Activated CD4-positive, alpha-beta T cell treated with anti-CD3 and anti-CD28 coated beads, Interleukin-2, amount 10 ng/mL, durations not matched to agents 7 days and 5 days (primary cell): ENCODE measurements at places on chromosomes 13 and 19. TPM values are rescaled to one million over a fixed set of nuclear protein-coding genes. Genes with fewer than 3 reads are reported as not detected.

GRCh38 chr19:14434543-14435319 lies 1.6 kb downstream of the PKN1 start:
- H3K36me3 ChIP-seq: peaks cover 4% of the 10 kb centered on the region
- H3K27ac ChIP-seq: peak overlapping the region; percentile 78
- DNase-seq: peak; percentile 25
- H3K27me3 ChIP-seq: peaks cover 5% of the 10 kb centered on the region
- peak overlapping the region; percentile 69 for H3K4me3 ChIP-seq

UBE2L5 gene
- total RNA-seq: 0.17 TPM

DNA sequence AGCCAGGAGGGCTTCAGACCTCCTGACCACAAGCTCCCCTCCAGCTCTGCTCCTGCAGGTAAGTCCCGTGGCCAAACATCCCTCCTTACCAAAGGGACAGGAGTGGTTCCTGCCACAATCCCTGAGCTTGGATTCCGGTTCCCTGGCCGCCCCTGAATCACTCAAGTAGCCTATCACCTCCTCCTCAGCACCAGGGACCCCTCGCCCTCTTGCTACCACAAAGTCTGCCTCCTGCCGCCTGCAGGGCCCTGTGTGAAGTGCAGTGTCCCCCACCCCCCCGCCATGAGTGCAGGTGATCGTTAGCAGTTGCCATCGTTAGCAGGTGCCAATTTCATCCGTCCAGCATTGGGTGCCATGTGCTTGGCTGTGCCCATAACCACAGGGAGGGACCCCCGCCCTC lies 40.8 kb upstream of the RANBP3 start:
- H3K36me3 ChIP-seq: no peaks in the 10 kb centered on the region
- H3K4me3 ChIP-seq: no peak overlapping the region
- no peaks in the 10 kb centered on the region for H3K4me1 ChIP-seq
- no peaks in the 10 kb centered on the region for H3K27me3 ChIP-seq

GAPDHS gene
- total RNA-seq: not detected

- DNase-seq: no peak
- no peak overlapping the region for H3K27ac ChIP-seq
- H3K4me1 ChIP-seq: peaks cover 18% of the 10 kb centered on the region
These were observed 49.3 kb upstream of the TUBGCP3 start for GRCh38 chr13:112637017-112637801.

GRCh38 chr19:18502638-18503294 lies 19.1 kb downstream of the ELL start:
- no peak overlapping the region for H3K4me3 ChIP-seq
- no peaks in the 10 kb centered on the region for H3K36me3 ChIP-seq
- H3K27me3 ChIP-seq: no peaks in the 10 kb centered on the region
- peaks cover 91% of the 10 kb centered on the region for H3K4me1 ChIP-seq

GRCh38 chr19:10238172-10238783 lies 7.1 kb upstream of the S1PR2 start:
- H3K27ac ChIP-seq: no peak overlapping the region
- no peaks in the 10 kb centered on the region for H3K36me3 ChIP-seq
- peaks cover 23% of the 10 kb centered on the region for H3K4me1 ChIP-seq
- H3K27me3 ChIP-seq: no peaks in the 10 kb centered on the region
- no peak overlapping the region for H3K4me3 ChIP-seq
- no peak for DNase-seq

DNA sequence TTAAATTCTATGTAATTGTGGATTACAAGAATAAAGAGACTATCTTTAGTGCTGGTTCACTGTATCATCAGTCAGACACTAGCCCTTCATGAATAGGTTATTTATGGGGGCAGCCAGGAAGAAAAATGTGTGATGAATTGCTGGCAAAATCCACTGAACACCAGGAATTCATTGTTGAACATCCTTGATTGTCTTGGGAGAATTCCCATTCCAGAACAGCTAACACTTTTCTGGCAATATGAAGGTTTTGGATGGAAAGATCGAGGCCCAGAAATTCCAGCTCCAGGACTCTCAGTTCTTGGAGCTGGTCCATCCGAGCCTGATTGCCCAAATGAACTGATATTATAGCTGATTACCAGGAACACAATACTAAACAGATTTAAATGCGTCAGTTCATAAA lies 11.5 kb upstream of the SPART start:
- H3K27ac ChIP-seq: no peak overlapping the region
- peaks cover 4% of the 10 kb centered on the region for H3K27me3 ChIP-seq
- H3K4me1 ChIP-seq: peaks cover 3% of the 10 kb centered on the region

- peaks cover 2% of the 10 kb centered on the region for H3K27me3 ChIP-seq
- H3K4me3 ChIP-seq: no peak overlapping the region
- no peaks in the 10 kb centered on the region for H3K4me1 ChIP-seq
- no peak overlapping the region for H3K27ac ChIP-seq
- H3K36me3 ChIP-seq: no peaks in the 10 kb centered on the region
These were observed 412.7 kb downstream of the LMO7 start for GRCh38 chr13:76048675-76049375.

DNA sequence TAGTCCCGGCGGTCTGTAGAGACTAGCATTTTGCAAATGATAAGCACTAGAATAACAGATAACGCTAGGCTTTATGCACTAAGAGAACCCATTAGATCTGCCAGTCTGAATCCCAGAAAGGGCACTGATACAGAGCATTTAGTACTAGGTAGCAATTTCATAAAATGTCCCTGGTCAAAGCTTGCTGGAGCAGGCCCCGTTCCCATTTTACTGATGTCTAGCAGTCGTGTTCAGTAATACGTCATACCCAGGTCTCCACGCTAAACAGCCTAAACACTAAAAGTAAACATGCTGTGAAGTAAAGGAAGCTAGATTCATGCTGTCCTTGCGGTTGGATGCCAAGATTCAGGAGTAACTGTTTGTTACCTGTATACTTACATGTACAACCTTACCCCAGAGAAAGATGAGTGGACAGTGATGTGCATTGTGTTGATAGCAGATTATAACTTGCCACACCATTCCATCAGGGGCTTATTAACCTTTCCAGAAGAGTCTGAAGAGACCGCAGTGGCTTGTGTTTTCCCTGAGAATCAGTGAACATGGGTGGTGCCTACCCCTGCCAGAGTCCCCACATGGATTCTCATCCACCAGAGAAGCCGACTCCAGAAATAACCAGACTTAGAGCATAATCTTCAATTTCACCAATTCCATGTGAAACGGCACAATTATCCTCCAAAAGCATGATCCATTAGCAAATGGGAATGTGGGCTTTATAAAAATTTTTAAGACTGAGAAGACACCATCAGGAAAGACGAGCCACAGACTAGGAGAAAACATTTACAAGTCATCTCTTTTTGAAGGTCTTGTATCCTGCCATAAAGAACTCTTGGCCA lies 3.4 kb upstream of the RPS11 start:
- no peak for DNase-seq
- H3K27me3 ChIP-seq: no peaks in the 10 kb centered on the region
- H3K4me1 ChIP-seq: peaks cover 56% of the 10 kb centered on the region
- H3K36me3 ChIP-seq: peaks cover 67% of the 10 kb centered on the region
- peak overlapping the region; percentile 84 for H3K27ac ChIP-seq

ZNF44 gene
- 15.5 TPM for total RNA-seq

- no peaks in the 10 kb centered on the region for H3K36me3 ChIP-seq
- H3K4me1 ChIP-seq: peaks cover 4% of the 10 kb centered on the region
- DNase-seq: peak; percentile 35
- peaks cover 54% of the 10 kb centered on the region for H3K27me3 ChIP-seq
These were observed 422 bp upstream of the MTUS2 start for GRCh38 chr13:28819735-28820098.

PRSS57 gene
- total RNA-seq: not detected

DNA sequence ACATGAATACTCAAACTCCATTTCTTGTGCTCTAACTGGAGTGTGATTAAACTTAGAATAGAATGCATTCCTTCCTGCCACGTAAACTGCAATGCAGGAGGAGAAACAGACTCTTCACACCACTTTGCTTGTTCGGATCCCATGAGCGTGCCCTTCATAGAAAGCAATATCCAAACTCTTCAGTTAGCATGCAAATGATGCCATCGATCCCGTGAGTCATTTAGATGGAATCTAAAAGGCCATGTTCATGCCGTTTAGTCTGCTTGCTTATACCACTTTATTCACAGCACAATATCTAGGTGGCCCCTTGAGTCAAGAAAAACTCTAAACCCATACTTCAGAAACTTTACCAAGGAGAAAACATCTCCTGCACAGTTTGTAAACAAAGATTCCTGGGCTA lies 225.8 kb downstream of the OXGR1 start:
- no peaks in the 10 kb centered on the region for H3K27me3 ChIP-seq
- H3K4me3 ChIP-seq: no peak overlapping the region
- no peak for DNase-seq
- H3K4me1 ChIP-seq: no peaks in the 10 kb centered on the region
- no peak overlapping the region for H3K27ac ChIP-seq

CEACAM1 gene
- 22.2 TPM for total RNA-seq

DNA sequence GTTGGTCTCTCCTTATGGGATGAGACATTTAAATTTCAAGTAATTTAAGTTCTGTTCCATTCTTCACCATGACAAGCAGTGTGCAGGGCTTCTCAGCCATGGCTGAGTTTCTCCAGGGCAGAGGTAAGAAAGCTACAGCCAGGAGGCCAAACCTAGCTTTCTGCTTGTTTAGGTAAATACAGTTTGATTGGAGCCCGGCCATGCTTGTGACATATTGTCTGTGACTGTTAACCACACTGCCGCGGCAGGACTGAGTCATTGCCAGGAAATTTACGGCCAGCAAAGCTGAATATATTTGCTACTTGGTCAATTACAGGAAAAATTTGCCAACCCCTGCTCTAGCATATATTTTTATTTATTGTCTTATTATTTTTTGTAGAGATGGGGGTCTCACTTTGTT lies 10.7 kb downstream of the NLRP8 start:
- no peaks in the 10 kb centered on the region for H3K27me3 ChIP-seq
- H3K4me1 ChIP-seq: no peaks in the 10 kb centered on the region
- DNase-seq: no peak
- H3K27ac ChIP-seq: no peak overlapping the region
- no peaks in the 10 kb centered on the region for H3K36me3 ChIP-seq

- H3K27me3 ChIP-seq: no peaks in the 10 kb centered on the region
- no peak overlapping the region for H3K4me3 ChIP-seq
- no peak overlapping the region for H3K27ac ChIP-seq
- H3K4me1 ChIP-seq: peaks cover 2% of the 10 kb centered on the region
- peaks cover 65% of the 10 kb centered on the region for H3K36me3 ChIP-seq
- no peak for DNase-seq
These were observed 18.3 kb downstream of the ATP4B start for GRCh38 chr13:113639616-113640262.

GRK1 gene
- total RNA-seq: 0.19 TPM

TEKTIP1 gene
- total RNA-seq: 6.5 TPM

DNA sequence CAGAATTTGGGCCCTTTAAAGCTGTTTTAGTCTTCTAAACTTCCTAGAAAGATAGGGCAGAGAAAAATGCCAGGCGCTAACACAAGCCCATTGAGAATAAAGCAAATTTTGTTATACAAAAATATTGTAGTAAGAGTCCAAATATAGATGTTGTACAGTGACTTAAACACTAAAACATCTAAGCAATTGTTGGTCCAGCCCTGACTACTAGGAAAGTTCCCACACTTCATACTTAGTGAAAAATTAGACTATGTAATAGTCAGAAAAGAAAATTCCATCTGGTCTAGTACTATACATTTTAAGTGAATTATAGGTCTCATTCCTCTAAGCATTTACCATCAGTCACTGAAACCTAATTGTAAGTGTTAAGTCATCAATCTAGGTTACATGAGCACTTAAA lies 1518.3 kb upstream of the SLC10A2 start:
- DNase-seq: no peak
- no peak overlapping the region for H3K27ac ChIP-seq
- H3K27me3 ChIP-seq: no peaks in the 10 kb centered on the region
- H3K36me3 ChIP-seq: no peaks in the 10 kb centered on the region
- H3K4me3 ChIP-seq: no peak overlapping the region

ZNF814 gene
- 22.2 TPM for total RNA-seq

DNA sequence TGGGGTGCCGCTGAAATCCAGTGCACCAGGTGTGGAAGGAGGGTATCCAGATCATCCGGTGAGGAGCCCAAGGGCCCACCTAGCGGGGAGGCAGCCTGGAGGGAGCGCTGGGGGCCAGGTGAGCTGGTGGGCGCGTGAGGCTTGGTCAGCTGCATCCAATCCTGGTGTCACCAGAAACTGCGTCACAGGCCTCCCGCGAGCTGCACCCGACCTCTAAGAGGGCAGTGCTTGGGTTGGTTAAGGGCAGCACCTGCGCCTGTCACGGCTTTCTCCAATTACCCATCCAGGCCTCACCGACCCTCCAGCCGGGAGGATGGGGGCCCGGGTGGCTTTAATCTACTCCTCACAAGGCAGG lies 284 bp downstream of the RNF17 start:
- no peak overlapping the region for H3K27ac ChIP-seq
- DNase-seq: no peak
- H3K36me3 ChIP-seq: no peaks in the 10 kb centered on the region
- peaks cover 15% of the 10 kb centered on the region for H3K27me3 ChIP-seq

SKA3 gene
- total RNA-seq: 42.2 TPM
